ENCODE measurements at places on chromosomes 12 and 14.

DNA sequence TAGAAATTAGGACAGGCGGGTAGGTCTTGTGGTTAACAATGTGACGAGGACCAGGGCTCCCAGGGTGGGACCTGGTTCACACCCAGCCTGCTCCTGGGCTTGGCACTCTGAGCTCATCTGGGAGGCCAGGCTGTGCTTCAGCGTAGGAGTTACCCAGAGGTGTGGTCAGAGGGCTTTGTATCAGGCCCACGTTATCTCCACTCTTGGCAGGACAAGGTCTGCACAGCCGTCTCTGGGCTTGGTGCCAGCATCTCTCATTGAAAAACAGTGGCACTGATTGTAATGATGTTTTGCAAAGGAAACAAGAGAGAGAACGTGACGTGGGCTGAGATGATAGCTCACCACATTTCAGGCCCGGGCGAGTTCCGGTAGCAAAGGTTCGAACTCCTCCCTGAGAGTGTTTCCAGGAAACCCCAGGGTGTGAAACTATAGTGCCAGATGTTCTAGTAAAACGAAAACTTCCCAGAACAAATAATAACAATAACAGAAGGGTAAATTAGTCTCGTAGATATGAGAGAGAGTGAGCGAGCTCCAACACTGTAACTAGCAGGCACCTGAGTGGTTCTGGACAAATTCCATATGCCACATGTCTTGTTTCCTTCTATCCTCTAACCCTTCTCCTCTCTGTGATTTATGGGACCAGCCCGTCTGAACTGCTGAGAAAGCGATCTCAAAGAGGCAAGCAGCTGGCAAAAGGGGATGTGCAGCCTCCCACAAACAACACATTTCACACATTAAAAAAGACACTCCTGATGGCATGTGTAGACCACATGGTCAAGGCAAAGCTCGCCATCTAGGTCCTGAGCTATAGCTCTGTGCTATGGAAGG is 227.3 kb downstream of the KTN1 start:
- peak; percentile 99 for DNase-seq

- no peak for DNase-seq
These were observed 84.6 kb downstream of the ARL6IP4 start for GRCh38 chr12:123064885-123065619.

GRCh38 chr14:32593290-32593942 is 264.3 kb downstream of the AKAP6 start:
- no peak for DNase-seq

GRCh38 chr12:131038961-131039950 is 85.5 kb downstream of the ADGRD1 start:
- DNase-seq: no peak

- no peak for DNase-seq
These were observed 19.5 kb upstream of the GAS2L3 start for GRCh38 chr12:100553936-100554335.

DNA sequence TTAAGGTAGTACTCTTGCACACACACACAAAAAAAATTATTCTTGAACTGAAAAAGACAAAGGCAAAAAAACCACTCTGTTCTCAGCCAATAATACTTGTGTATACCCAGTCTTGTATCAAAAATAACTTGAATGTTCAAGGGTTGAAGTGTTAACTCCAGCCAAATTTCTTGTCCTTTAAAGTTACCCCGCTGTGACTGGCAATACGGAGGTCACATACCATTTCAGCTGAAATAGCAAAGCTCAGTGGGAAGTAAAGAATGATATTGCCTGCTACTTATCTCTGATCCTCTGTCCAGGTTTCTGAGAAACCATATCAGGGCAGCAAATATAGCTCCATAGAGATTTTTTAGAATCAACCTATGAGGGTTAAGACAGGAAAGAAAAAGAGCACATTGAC is 167.4 kb downstream of the C12orf50 start:
- DNase-seq: no peak

Data from hematopoietic multipotent progenitor cell treated with erythropoietin and hydrocortisone succinate and interleukin-3 and kit ligand, for 6 days (in vitro differentiated cells).